Activated naive CD4-positive, alpha-beta T cell treated with anti-CD3 and anti-CD28 coated beads, Interleukin-2, amount 10 ng/mL, durations not matched to agents 5 hours and 36 hours (primary cell): ENCODE measurements at places on chromosomes 2 and 18. TPM values are rescaled to one million over a fixed set of nuclear protein-coding genes. Genes with fewer than 3 reads are reported as not detected.

The ADCYAP1 gene
- total RNA-seq, result not detected

The EFR3B gene
- not detected for total RNA-seq

The FSHR gene
- total RNA-seq, result not detected

The LYG1 gene
- 1.2 TPM for total RNA-seq

The CDH20 gene
- not detected for total RNA-seq

The NOP58 gene
- total RNA-seq, result 86.8 TPM

The REG3A gene
- not detected for total RNA-seq

The COLEC12 gene
- not detected for total RNA-seq

The COL3A1 gene
- total RNA-seq, result 0.51 TPM

The CFC1 gene
- total RNA-seq, result not detected

The SH2D6 gene
- total RNA-seq, result 0.18 TPM

The SIX2 gene
- not detected for total RNA-seq

The CXCR1 gene
- total RNA-seq, result 0.53 TPM

The TEX44 gene
- total RNA-seq, result not detected

The GNLY gene
- total RNA-seq, result 26.3 TPM

The CROCC2 gene
- total RNA-seq, result not detected

The MC5R gene
- total RNA-seq, result not detected

The CHN1 gene
- total RNA-seq, result 0.63 TPM

The TMEM182 gene
- 1.8 TPM for total RNA-seq

The MORN2 gene
- total RNA-seq, result 1.6 TPM

The DPP10 gene
- not detected for total RNA-seq

The FNDC4 gene
- total RNA-seq, result 0.22 TPM

The UGT1A1 gene
- not detected for total RNA-seq

The AMER3 gene
- total RNA-seq, result not detected

The OR6B3 gene
- not detected for total RNA-seq

The COL6A3 gene
- 0.43 TPM for total RNA-seq

The ORC4 gene
- 31.4 TPM for total RNA-seq

The ABCG8 gene
- total RNA-seq, result not detected
